Aorta (tissue), 5 donors: ENCODE measurements at places on chromosomes 4 and X. TPM values are rescaled to one million over a fixed set of nuclear protein-coding genes. Genes with fewer than 3 reads are reported as not detected.

L1CAM gene
- polyA plus RNA-seq, result not detected

CT47A7 gene
- not detected for polyA plus RNA-seq

DNA sequence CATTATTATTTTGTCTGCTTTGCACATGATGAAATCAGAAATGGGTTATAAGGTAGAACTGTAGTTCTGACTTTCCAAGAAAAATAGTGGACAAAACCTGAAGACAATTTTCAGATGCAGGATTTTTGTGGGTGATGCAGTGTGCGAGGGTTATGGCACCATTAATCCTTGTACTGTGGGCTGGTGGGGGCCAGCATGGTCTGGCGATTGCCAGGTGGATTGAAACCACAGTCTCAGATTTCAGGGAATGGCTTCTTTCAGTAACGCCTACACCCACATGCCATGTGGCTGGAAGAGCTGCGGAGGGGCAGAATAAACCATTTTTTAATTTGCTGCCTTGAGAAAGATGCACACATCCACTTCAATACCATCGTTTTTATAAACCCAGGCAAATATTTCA, 150.5 kb downstream of the ARSF start:
- no peaks in the 10 kb centered on the region for H3K36me3 ChIP-seq
- no peaks in the 10 kb centered on the region for H3K27me3 ChIP-seq
- no peak overlapping the region for H3K27ac ChIP-seq

GRCh38 chrX:149185087-149185486, 320.0 kb downstream of the IDS start:
- H3K36me3 ChIP-seq, result no peaks in the 10 kb centered on the region
- no peak for DNase-seq
- no peak overlapping the region for H3K4me3 ChIP-seq
- no peak overlapping the region for H3K27ac ChIP-seq
- no peaks in the 10 kb centered on the region for H3K4me1 ChIP-seq

SUPT20HL2 gene
- polyA plus RNA-seq, result not detected

DNA sequence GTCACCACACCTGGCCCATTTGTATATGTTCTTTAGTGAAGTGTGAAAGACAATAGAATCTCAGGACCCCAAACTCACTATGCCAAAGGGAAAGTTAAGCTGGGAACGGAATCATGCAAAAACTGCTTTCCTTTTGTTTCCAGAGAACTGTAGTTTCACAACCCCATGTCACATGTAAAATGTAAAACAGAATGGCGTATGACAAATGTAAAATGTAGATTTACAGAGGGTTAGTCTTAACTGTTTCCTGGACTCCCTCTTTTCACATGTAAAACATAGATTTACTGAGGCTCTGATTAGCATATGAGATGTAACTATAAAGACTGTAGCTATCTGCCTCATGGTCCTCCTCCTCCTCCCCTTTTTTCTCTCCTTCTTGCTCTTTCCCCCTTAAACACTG, 66.3 kb downstream of the ABLIM2 start:
- no peak for DNase-seq
- no peak overlapping the region for H3K4me3 ChIP-seq
- no peak overlapping the region for H3K27ac ChIP-seq
- no peaks in the 10 kb centered on the region for H3K4me1 ChIP-seq
- peaks cover 1% of the 10 kb centered on the region for H3K36me3 ChIP-seq

DNA sequence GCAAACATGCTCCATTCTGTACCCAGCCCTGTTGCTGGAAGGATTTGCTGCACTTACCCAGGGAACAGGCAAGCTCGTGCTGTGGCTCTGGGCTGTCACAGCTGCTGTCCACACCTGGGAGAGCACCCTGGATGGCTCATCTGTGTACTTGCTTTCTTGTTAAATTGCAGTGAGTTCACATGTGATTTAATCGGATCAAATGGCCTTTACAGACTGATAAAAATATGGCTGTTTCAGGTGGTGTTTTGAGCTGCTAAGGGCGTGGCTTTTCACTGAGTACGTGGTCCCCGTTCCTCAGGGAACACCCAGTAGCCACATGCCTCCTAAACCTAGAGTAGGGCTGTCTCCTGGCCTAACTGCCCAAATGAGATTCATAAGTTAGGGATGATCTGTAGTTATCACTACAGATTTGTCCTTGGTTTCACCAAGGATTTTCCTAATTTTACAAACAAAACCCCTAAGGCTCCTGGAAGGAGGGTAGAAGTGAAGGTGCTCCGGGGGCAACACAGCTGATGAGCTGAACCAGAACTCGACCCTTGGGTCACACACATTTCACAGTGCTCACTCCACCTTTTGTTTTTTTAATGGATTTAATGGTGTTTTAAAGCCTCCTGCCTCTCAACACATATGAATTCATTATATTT, 13.7 kb downstream of the KLKB1 start:
- DNase-seq, result no peak
- H3K36me3 ChIP-seq, result peaks cover 2% of the 10 kb centered on the region
- H3K4me3 ChIP-seq, result no peak overlapping the region

GRCh38 chr4:5892323-5893003, 423 bp downstream of the CRMP1 start:
- peaks cover 2% of the 10 kb centered on the region for H3K27me3 ChIP-seq
- no peaks in the 10 kb centered on the region for H3K36me3 ChIP-seq
- H3K27ac ChIP-seq, result no peak overlapping the region
- DNase-seq, result no peak
- H3K4me1 ChIP-seq, result no peaks in the 10 kb centered on the region

- H3K27me3 ChIP-seq, result no peaks in the 10 kb centered on the region
- DNase-seq, result no peak
- no peaks in the 10 kb centered on the region for H3K36me3 ChIP-seq
- H3K27ac ChIP-seq, result no peak overlapping the region
Measured at GRCh38 chr4:142598132-142598531, 248.0 kb downstream of the INPP4B start.

DNA sequence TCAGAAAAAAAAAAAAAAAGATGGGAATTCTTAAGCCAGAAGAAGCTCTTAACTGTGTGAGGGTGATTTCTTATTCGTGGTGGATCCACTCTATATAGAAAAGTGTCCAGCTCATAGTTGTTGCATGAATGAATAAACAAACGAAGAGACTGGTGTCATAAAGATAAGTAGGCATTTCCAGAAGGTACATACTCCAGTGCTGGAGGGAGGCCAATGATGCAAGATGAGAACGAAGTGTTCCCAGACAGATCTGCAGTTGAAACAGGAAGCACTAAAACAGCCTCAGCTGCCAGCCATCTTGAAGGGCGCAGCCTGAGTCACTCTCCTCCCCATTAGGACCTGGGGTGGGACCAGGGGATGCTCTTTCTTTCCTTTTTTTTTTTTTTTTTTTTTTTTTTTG, 47.4 kb upstream of the HOPX start:
- no peaks in the 10 kb centered on the region for H3K4me1 ChIP-seq
- H3K4me3 ChIP-seq, result no peak overlapping the region
- no peaks in the 10 kb centered on the region for H3K36me3 ChIP-seq
- DNase-seq, result no peak
- no peaks in the 10 kb centered on the region for H3K27me3 ChIP-seq

DNA sequence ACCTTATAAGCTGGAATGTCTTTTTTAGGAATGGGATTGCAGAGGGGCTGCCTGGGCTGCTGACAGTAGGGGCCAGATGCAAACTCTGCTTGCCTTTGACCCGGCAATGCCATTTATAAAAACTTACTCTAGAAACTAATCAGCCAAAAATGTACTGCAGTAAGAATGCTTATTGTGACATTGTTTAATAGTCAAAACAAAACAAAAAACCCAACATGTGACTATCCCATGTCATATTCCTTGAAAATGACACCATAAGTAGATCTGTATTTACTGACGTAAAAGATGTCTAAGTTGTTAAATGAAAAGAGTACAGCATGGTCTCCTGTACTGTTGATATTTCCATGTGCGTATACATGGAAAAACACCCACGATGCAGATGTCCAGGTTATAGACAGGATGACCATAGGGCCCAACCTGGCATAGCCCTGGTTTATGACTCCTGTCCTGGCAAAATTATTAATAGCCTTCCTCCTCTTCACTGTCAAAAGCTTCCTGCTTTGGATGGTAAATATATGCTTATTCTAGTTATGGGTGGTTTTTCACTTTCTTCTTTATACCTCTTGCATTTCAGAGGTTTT, 138.9 kb downstream of the PTTG2 start:
- DNase-seq, result no peak
- peaks cover 4% of the 10 kb centered on the region for H3K4me1 ChIP-seq
- H3K36me3 ChIP-seq, result no peaks in the 10 kb centered on the region
- no peaks in the 10 kb centered on the region for H3K27me3 ChIP-seq
- no peak overlapping the region for H3K4me3 ChIP-seq
- H3K27ac ChIP-seq, result no peak overlapping the region

GRCh38 chrX:104921584-104922205, 298.8 kb downstream of the TEX13A start:
- peak; percentile 33 for DNase-seq
- H3K27me3 ChIP-seq, result no peaks in the 10 kb centered on the region
- H3K4me3 ChIP-seq, result no peak overlapping the region
- no peaks in the 10 kb centered on the region for H3K36me3 ChIP-seq

SYN1 gene
- polyA plus RNA-seq, result 1.9 TPM

- no peak for DNase-seq
- H3K4me1 ChIP-seq, result peaks cover 2% of the 10 kb centered on the region
- no peak overlapping the region for H3K27ac ChIP-seq
- no peak overlapping the region for H3K4me3 ChIP-seq
- H3K36me3 ChIP-seq, result no peaks in the 10 kb centered on the region
Measured at GRCh38 chr4:18734405-18734804, 712.9 kb upstream of the LCORL start.

DNA sequence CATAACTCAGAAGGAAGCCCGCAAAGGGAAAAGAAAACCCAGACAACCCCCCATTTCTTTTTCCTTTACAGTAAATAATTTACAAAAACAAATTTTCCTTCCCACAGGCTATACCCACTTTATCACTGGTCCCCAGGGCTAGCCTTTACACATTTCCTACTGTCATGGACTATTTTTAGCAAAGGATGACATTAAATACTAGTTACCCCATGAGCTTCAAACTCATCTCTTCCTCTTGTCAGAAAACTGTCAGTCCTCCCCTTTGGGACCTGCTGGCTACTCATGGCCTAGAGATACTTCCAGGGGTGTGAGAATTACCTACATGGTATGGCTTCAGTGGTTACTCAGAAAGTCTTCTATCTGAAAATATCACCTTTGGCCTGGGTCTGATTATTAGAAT, 11.9 kb downstream of the TSC22D3 start:
- H3K4me1 ChIP-seq, result no peaks in the 10 kb centered on the region
- no peak overlapping the region for H3K27ac ChIP-seq
- no peaks in the 10 kb centered on the region for H3K27me3 ChIP-seq

MAGEA10 gene
- polyA plus RNA-seq, result not detected

DNA sequence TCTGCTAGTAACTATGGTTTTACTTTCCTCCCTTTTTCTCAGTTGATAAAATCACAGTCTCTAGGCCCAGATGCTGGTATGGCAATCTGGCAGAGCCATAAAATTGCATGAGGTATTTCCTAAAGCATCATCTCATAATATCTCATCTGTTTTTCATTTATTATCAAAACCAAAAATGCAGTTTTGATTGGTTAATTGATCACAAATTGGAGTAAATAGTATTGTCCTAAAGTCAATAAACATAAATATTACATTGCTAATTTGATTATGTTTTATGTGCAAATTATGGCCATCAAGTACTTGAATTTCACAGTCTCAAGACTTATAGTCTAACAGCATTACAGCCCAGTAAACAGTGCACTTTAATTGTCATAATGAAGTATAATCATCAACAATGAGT, 2365.6 kb downstream of the ARAP2 start:
- no peaks in the 10 kb centered on the region for H3K4me1 ChIP-seq
- no peak overlapping the region for H3K27ac ChIP-seq
- no peaks in the 10 kb centered on the region for H3K27me3 ChIP-seq
- no peak for DNase-seq

GRCh38 chr4:123449780-123450179, 53.2 kb downstream of the SPRY1 start:
- no peaks in the 10 kb centered on the region for H3K36me3 ChIP-seq
- H3K4me3 ChIP-seq, result no peak overlapping the region
- H3K27me3 ChIP-seq, result no peaks in the 10 kb centered on the region

ZNF275 gene
- polyA plus RNA-seq, result 2.6 TPM

DNA sequence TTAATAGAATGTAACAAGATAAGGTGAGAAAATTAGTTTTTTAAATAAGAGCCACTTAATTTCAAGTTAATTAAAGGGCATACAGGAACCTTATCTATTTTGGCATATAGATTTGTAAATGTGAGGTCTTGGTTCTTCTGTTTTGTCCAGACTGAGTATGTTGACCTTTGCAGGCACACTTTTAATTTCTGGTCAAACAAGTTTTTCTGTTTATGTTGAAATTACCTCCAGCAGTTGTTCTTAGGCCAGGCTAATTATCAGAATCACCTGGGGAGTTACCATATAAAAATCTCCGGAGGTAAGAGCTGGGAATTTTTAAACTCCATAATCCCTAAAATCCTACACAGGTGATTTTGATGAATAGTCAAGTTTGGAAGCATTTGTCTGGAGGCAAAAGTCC, 227.4 kb upstream of the ANKRD50 start:
- H3K27ac ChIP-seq, result no peak overlapping the region
- H3K4me1 ChIP-seq, result peaks cover 3% of the 10 kb centered on the region
- no peaks in the 10 kb centered on the region for H3K27me3 ChIP-seq
- no peak overlapping the region for H3K4me3 ChIP-seq
- no peak for DNase-seq
- H3K36me3 ChIP-seq, result no peaks in the 10 kb centered on the region

GRCh38 chrX:133749370-133749769, 236.0 kb downstream of the GPC3 start:
- no peak for DNase-seq
- H3K36me3 ChIP-seq, result no peaks in the 10 kb centered on the region
- H3K4me3 ChIP-seq, result no peak overlapping the region
- no peak overlapping the region for H3K27ac ChIP-seq

MID1 gene
- 3.4 TPM for polyA plus RNA-seq

GRCh38 chr4:64095398-64095797, 313.9 kb downstream of the TECRL start:
- no peaks in the 10 kb centered on the region for H3K36me3 ChIP-seq
- no peaks in the 10 kb centered on the region for H3K27me3 ChIP-seq
- no peaks in the 10 kb centered on the region for H3K4me1 ChIP-seq
- H3K27ac ChIP-seq, result no peak overlapping the region
- no peak for DNase-seq
- H3K4me3 ChIP-seq, result no peak overlapping the region

DNA sequence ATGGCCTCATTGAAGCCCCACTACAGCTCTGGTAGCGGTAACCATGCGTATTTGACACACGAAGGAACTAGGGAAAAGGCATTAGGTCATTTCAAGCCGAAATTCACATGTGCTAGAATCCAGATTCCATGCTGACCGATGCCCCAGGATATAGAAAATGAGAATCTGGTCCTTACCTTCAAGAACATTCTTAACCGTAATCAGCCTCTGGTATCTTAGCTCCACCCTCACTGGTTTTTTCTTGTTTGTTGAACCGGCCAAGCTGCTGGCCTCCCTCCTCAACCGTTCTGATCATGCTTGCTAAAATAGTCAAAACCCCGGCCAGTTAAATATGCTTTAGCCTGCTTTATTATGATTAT, 876 bp downstream of the HPRT1 start:
- DNase-seq, result no peak
- peak overlapping the region; percentile 63 for H3K4me3 ChIP-seq
- H3K4me1 ChIP-seq, result no peaks in the 10 kb centered on the region
